Stomach (tissue), 19 donors: ENCODE measurements at places on chromosomes 3 and 15. TPM values are rescaled to one million over a fixed set of nuclear protein-coding genes. Genes with fewer than 3 reads are reported as not detected.

KNL1 gene
- 1.8 TPM for polyA plus RNA-seq

IQCH gene
- 0.25 TPM for polyA plus RNA-seq

ARGFX gene
- not detected for polyA plus RNA-seq

ZDHHC23 gene
- 1.7 TPM for polyA plus RNA-seq

GOLGA6L4 gene
- polyA plus RNA-seq = 3.9 TPM

WDR49 gene
- not detected for polyA plus RNA-seq

ECE2 gene
- polyA plus RNA-seq = not detected

ALDH1A3 gene
- polyA plus RNA-seq = 9.4 TPM

SNTN gene
- not detected for polyA plus RNA-seq

FETUB gene
- polyA plus RNA-seq = not detected

SMCO1 gene
- polyA plus RNA-seq = not detected

CDHR4 gene
- not detected for polyA plus RNA-seq

ZNF660 gene
- polyA plus RNA-seq = 0.45 TPM

FGD5 gene
- polyA plus RNA-seq = 9.5 TPM

SPATA12 gene
- 0.05 TPM for polyA plus RNA-seq

REC114 gene
- not detected for polyA plus RNA-seq

ESYT3 gene
- 0.53 TPM for polyA plus RNA-seq

PLA2G4D gene
- 3.2 TPM for polyA plus RNA-seq

SLC22A13 gene
- not detected for polyA plus RNA-seq

CPLX3 gene
- 0.61 TPM for polyA plus RNA-seq

EPB42 gene
- not detected for polyA plus RNA-seq

SH3GL3 gene
- 1.5 TPM for polyA plus RNA-seq

HRG gene
- not detected for polyA plus RNA-seq

FBXL22 gene
- 2.3 TPM for polyA plus RNA-seq

SCAANT1 gene
- polyA plus RNA-seq = not detected

CFAP100 gene
- not detected for polyA plus RNA-seq

TBC1D21 gene
- polyA plus RNA-seq = not detected

BOC gene
- 5.2 TPM for polyA plus RNA-seq

WNT7A gene
- not detected for polyA plus RNA-seq

FANCD2OS gene
- not detected for polyA plus RNA-seq
